ENCODE measurements at places on chromosomes 1 and 21.

GRCh38 chr1:220884981-220885918 lies 6.0 kb downstream of the HLX start:
- DNase-seq, result no peak

DNA sequence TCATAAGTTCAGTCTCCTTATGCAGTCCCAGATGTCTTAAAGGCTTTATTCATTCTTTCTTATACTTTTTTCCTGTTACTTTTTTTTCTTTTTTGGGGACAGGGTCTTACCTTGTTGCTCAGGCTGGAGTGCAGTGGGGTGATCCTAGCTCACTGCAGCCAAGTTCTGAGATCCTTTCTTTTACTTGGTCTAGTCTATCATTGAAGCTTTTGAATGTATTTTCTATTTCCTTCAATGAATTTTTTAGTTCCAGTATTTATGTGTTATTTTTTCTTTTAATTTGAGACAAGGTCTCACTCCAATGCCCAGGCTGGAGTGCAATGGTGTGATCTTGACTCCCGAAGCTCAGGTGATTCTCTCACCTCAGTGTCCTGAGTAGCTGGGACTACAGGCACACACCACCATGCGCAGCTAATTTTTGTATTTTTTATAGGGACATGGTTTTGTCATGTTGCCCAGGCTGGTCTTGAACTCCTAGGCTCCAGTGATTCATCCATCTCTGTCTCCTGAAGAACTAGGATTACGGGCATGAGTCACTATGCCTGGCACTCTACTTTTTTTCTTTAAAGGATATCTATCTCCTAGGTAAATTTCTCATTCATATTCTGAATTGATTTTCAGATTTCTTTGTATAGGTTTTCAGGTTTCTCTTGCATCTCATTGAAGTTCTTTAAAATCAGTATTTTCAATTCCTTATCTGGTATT lies 26.1 kb upstream of the GTF2B start:
- no peak for DNase-seq

DNA sequence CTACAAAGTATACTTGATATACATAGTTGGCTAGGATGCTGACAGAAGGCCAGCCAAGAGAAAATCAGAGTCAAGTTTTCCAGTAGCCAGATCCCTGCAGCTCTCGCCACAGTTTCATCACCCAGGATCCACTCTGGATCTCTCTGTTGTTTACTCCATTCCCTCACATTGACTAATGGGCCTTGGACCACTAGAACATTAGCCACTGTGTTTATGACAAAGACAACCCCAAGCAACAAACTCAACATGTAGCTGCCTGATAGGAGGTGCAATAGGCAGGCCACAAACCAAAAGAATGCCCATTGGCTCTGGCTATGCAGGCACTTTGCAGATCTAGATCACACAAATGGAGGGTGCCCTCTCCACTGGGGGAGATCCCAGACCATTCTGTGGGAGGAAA lies 44.2 kb downstream of the ARHGEF11 start:
- no peak for DNase-seq

DNA sequence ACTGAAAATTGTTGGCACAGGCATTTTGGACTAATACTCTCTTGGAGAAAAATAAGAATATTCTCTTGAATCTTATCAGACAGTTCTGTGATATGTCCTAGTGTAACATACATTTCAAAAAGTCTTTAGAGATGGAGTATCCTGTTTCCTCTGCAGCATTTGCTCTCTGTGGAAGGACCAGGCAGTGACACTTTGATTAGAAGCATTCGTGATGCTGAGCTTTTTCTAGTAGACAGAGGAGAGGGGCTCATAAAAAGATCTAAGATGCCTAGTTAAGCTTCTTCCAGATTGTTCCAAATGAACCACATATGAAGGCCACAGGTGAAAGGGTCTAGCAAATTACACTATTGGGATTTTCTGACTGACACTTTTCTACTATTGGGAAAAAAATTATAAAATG lies 120.3 kb downstream of the C1orf21 start:
- DNase-seq, result no peak

- DNase-seq, result no peak
Measured at GRCh38 chr1:175124861-175125260, 57.2 kb downstream of the TNN start.

DNA sequence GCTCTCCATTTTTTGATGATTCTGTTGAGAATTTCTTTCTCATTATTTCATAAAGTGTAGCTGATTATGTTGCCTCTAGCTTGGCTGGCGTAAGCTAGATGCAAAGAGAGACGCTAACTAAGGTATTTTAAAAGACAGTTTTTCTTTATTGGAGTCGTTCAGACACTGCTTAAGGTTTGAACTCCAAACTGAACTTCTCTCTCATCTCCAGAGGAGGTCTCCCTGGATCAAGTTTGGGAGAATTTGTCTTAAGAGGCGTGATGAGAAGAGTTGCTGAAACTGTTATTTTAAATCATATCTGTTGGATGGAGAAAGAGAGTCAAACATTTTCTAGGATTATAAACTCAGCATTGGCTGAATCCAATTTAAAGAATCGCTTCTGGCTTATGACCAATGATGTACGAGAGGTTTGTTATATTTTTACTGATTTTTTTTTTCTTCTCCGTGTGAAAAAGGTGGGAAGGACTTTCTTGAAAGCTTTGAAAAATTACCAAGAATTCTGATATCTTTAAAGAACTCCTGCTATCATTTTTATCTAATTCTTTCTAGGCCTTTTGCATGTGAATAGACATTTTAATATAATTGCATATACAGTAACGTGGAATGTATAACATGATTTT lies 34.0 kb downstream of the MAP3K7CL start:
- DNase-seq, result peak; percentile 20

GRCh38 chr1:80170811-80171485 lies 1164.4 kb upstream of the ADGRL4 start:
- DNase-seq, result no peak

GRCh38 chr1:184487531-184488193 lies 100.8 kb downstream of the C1orf21 start:
- DNase-seq, result no peak

DNA sequence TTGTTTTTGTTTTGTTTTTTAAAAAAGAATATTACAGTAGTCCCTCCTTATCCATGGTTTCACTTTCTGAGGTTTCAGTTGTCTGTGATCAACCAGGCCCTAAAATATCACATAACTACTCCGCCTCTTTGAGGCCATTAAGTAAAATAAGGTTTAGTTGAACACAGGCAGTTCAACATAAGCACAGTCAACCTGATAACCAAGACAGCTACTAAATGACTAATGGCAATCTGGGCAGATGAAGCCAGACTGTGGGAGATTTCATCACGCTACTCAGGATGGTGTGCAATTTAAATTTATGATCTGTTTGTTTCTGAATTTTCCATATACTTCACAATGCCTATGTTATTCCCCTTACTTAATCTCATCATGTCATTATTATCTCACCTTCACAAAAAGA lies 30.1 kb downstream of the LDLRAD1 start:
- no peak for DNase-seq

DNA sequence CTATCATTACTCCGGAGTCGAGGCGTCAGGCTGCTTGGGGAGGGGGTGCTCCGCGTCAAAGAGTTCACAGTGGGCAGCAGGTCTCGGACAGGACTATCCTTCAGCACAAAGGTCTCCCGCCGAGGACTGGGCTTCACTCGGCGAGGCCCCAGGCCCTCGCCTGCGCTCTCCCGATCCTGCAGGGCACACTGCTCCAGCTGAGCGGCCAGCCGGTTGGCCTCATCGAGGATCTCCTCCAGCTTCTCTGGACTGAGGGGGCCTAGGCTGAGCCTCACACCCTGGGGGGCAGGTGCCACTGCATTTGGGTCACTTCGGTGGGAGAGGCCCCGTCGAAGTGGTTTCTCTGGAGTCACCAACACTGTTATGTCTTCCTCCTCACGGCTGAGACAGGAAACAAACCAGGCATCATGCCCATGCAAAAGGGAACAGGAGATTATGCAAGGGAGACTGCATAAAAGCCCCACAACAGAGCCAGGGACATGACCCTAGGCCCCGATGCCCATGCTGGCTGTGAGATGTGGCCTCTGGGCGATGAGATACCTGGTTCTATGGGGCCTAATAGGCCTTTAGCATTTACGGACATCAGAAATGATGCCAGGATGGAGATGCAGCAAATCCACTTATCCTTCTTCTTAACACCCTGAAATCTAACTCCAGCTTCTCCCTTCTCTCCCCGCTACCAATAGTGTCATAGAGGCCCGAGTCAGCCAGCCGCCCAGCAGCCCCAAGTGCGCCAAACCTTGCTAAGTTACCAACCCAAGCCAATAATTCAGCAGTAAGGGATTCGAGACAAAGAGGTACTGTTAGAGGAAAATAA lies 1.1 kb downstream of the PSRC1 start:
- no peak for DNase-seq

- no peak for DNase-seq
Measured at GRCh38 chr1:19613171-19613703, 30.9 kb upstream of the NBL1 start.

- no peak for DNase-seq
Measured at GRCh38 chr1:64875606-64876005, 90.7 kb downstream of the JAK1 start.

DNA sequence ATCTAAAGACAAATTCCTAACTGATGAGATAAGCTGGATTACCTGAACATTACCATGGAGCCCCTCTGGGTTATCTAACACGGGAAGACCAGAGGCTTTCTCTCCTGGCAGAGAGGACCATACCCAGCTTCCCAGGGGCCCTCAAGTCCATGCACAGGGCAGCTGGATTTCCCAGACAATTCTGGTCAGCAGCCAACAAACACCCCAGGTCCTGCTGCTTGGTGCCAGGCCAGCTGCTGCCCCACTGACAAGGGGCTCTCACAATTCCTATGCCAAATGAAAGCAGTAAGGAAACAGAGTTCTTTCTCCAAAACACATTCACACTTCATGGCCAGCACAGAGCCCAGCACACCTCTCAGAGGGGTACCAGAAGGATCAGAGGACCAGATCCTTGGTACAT lies 114.2 kb downstream of the HLCS start:
- no peak for DNase-seq

DNA sequence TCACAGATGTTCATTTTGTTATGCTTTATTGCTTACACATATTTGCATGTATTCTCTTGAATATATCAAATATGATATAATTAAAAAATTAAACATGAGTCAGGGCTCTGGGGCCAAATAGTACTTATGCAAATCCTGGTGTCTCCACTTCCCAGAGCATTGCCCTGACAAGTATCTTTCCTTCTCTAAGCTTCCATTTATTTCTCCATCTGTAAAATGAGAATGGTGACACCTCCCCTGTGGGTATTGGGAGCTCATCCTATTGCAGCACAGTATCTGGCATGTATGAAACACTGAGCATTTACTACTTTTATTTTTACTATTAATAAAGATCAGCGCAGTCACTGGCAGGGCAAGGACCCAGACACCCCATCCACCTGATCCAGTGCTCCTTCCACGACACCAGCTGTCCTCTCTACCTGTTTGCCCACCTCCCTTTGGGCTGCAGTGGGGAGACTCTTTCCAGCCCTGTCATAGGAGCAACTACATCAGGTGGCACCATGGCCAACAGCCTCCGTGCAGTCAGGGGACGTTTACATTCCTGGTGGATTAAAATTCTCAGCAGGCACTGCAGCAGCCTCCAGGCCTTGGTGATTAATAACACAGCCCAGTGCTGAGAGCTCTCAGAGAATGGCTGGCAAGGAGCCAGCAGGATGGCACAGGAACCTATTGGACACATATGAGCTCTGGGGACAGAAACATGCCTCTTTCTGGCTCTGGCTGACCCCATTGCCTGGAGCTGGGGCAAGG lies 113.0 kb downstream of the DMRTB1 start:
- no peak for DNase-seq

DNA sequence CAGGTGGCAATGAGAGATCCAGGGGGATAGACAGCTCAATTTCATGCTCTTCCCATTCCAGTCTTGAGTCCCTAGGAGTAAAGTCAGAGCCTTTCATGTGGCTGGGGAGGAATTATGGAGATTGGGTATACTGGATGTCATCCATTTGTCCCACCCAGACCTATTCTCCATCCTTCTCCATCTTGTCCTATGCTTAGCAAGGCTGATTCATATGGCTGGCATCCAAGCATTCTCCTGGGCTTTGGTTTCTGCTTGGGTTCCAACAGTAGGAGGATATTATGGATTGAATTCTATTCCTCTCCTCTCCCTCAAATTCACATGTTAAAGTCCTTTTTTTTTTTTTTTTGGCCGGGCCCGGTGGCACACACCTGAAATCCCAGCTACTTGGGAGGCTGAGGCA lies 3.8 kb upstream of the CDC20 start:
- no peak for DNase-seq

GRCh38 chr1:232273011-232273410 lies 356.9 kb downstream of the SIPA1L2 start:
- DNase-seq, result no peak

GRCh38 chr1:155141749-155142148 lies 1.4 kb upstream of the DPM3 start:
- no peak for DNase-seq

- DNase-seq, result no peak
Measured at GRCh38 chr1:104463126-104463697, 713.5 kb downstream of the AMY1C start.

- no peak for DNase-seq
Measured at GRCh38 chr1:22815421-22816066, 104.9 kb downstream of the EPHB2 start.

DNA sequence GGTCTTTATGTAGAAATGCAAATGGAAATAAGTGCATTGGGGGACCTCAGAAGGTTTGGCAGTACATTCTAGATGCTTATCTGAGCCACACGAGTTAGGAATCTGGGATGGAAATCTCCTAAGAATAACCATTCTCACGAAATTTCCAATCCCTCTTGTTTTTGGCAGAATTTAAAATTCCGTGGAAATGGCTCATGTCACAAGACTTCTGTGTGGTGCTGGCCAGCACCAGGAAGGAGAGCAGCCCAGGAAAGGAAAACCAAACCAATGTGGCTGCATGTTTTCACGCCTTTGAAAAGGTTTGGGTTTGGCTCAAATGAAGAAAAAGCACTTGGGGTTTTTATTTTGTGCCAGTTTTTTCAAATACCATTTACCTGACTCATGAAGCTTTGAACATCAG lies 80.1 kb upstream of the KCNK2 start:
- DNase-seq, result no peak

GRCh38 chr21:45916011-45916840 lies 65.3 kb upstream of the COL6A1 start:
- no peak for DNase-seq

- peak; percentile 12 for DNase-seq
Measured at GRCh38 chr1:153790966-153791647, 15.9 kb downstream of the SLC27A3 start.

- no peak for DNase-seq
Measured at GRCh38 chr1:46180082-46180616, 3.9 kb upstream of the P3R3URF start.

DNA sequence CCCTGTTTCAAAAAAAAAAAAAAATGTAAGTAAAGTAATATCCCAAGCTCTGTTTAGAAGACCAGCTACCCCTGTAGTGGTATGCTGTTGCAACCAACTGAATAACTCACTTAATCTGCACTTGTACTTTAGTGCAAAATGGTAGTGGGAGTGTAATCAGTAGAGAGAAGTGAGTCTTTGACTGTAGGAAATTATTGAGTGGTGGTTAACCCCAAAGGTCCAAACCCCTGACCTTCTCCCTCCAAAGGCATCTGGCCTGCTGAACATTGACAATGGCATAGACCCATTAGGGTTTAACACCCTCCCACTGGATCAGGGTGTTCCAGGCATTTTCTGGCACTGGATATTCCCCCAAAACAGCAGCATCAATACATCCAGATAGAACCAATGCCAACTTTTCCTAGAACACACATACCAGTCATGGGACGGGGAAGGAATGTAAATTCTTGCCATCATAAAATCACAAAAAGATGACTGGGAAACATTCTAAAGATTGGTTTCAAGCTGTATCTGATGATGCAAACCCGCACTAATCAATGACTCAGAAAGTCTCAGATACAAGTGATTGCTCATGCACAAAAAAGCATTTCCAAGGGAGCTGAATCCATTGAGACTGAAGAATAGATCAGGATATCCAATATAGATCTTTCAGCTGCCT lies 110.3 kb downstream of the MRPL39 start:
- no peak for DNase-seq

Measured in CD4-positive, alpha-beta T cell treated with Interleukin-15 for 4 hours (primary cell).